ENCODE measurements at places on chromosomes 6 and 20.

DNA sequence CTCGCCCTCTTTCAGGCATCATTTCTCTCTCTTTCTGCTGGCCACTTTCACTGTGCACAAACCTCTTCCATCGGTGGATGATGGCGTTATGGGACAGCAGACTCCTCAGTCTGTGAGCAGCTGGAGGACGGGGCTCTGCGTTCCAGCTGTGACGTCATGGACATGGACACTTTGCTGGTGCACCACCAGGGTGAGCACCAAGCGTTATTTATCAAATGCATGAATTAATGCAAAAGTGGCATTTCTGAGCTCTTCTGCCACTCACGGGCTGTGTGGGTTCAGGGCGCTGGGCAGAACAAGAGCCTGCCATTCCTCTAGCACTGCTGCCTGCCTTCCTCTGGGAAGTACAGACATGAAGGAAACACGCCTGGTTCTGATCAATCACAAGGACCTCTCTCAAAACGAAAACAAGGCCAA, 82.9 kb upstream of the MPC1 start:
- DNase-seq = no peak

DNA sequence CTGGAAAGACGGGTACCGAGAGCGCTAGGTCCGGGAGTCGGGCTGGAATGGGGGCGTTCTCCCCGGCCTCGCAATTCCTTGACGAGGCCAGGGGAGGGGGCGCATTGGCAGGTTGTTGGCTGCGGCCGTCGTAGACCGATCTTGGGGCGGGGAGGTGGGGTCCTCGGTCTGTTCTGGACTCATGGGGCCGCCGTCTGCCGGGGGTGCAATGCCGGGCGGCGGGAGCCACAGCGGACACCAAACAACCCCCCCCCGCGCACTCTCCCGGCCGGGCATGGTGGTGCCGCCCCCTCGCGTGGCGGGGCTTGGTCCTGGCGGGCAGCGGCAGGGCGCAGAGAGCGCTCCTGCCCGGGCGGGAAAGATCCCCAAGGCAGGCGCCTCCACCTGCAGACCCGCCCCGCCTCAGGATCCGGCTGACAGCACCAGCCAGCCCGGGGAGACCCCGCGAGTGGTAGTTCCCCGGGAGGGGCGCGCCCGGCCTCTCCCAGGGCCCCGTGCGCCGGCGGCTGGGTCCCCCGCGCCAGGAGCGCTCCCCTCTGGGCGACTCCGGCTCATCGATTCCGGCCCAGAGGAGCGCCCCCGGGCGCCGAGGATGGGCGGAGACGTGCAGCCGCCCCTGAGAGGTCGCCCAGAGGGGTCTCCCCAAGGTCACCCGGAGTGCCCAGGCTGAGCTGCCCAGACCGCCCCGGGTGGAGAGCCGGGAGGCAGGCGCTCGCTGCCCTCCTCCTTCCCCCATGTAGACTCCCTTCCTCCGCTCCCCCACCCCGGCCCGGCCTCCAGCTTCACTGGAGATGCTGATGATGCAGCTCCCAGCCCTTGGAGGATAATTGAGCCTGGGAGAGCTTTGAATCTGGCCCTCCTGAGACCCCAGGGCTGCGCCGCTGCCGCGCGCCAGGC, 709 bp downstream of the PPP1R16B start:
- no peak for DNase-seq

- no peak for DNase-seq
These were observed 12.0 kb upstream of the TFAP2A start for GRCh38 chr6:10426781-10427279.

GRCh38 chr6:70257768-70258273, 45.1 kb downstream of the COL9A1 start:
- DNase-seq = no peak

GRCh38 chr6:35516712-35517111, 4.0 kb upstream of the TULP1 start:
- DNase-seq = no peak

DNA sequence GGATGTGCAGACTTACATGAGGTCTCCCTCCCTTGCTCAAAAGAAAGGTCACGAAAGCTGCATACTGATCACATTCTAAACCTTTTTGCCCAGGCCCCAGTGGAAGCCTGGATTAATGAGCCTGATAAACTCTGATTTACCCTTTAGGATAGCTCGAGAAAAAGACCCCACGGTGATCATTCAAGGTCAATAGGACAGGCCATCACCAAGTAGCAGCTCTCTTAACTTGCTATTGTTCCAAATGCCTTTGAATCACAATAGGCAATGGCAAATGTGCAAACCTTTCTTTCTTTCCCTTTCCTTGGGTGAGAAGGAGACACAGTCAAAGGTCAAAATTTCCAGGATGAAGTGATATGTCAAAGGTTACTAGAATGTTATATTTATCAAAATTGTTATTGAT, 327.3 kb downstream of the HDGFL1 start:
- no peak for DNase-seq

DNA sequence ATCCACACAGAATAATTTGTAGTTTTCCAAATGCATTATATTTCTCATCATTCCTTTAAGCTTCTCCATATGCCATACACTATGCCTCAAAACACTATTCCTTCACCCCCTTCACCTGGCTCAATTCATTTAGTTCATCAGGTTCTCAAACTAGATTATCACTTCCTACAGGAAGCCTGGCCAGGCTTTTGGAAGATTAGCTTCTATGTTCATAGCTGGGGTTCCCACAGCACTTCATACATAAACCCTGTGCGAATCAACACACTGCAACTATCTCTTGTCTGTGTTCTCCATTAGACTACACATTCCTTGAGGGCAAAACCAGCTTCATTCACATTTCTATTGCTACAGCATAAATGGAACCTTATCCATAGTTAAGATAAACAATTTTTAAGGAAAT, 40.5 kb upstream of the PLN start:
- DNase-seq = no peak

DNA sequence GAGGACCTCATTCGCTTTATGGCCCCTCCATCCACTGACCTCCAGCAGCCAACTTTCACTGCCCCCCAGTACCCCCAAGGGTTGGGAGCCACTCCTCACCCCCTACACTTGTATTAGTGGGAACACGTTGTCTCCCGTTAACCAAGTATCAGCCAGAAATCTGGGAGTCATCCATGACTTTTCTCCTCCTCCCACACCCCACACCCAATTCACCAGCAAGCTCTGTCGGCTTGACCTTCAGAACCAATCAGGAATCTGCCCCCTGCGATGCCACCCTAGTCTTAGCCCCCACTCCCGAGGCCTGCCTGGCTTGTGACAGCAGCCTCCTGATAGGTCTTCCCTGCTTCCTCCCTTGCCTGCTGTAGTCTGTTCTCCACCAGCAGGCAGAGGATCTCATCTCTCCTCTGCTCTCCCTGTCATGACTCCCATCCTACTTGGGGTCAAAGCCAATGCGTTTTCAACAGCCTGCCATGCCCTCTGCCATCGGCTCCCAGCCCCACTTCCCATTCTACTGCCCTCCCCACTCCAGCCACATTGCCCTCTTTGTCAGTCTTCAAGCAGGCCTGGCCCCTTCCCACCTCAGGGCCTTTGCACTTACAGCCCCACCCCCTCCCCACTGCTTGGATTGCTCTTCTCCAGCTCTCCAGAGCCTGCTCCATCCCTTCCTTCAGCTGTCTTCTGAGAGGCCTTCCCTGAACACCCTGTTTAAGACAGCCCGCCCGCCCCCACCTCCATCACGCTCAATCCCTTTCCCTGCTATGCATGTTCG, 19.4 kb downstream of the MDGA1 start:
- no peak for DNase-seq

DNA sequence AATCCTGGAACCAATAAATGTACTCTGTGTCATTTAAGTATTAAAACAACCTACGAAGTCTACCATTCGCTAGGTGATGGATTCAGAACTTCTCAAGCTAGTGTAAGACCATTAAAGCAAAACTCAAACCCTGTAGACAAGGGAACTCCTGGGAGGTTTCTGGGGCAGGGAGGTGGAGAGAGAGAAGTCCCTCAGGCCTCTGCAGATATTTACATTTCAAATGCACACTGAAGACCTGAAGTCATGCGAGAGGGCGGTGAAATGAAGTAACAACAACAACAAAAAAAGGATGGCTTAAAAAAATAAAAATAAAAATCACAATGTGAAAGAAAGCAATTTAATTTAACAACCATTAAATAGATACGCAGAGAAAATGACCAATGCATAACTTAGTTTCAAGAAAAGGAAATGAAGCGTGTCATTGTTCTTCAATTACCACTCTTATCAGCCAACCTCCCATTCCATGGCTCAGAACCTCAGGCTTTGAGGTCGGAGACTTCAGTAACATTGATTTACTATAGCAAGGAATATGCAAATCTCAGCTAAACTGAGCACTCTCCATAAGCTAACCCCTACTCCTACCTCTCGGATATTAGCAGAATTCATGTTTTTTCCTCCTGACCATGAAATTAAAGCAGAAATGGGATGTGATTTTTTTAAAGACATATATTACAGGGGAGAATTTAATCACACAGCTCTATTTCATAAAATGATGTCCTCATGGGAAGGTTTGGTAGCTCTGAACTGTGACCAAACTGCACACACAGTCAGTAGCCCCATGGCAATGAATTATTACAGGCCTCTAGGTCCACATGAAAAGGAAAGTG, 140.6 kb downstream of the KIF16B start:
- no peak for DNase-seq

- no peak for DNase-seq
These were observed 7.3 kb upstream of the COL9A1 start for GRCh38 chr6:70310063-70310694.

DNA sequence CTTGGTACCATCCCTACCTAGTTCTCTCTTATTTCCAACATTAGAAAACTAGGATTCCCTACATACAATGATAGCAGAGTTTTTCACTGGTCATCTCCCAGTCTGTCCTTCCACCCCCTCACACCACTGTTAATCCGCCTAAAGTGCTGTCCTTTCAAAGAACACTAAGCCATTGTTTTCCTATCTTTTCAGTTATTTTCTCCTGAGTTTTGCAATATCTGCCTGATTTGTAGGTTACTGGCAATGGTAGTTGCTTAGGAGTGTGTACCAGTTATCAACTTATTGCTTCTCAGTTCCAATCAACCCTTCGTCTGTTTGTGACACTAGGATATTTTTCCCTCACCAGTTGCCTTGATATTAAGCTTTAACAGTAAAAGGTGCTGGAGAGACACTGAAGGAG, 135.0 kb downstream of the EPM2A start:
- no peak for DNase-seq

- no peak for DNase-seq
These were observed 33.0 kb downstream of the RRBP1 start for GRCh38 chr20:17648791-17649730.

DNA sequence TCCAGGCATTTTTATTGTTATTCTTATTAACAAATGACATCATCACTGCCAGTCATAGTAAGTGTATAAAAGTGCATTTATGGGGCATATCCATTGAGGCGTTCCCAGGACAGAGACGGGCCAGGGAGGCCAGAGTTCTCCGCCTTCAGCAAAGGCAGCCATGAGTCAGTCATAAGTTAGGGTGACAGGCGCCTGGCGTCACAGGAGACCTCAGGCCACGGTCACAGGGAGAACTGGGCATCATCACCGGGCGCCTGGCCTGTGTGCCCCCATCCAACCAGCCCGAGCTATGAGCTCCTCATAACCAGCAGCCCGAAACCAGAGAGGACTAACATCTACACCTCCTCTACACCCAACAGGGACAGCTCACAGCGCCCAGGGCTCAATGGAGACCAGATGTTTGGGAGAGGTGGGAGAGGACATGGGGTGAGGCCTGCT, 259.2 kb downstream of the DLL1 start:
- DNase-seq = no peak

DNA sequence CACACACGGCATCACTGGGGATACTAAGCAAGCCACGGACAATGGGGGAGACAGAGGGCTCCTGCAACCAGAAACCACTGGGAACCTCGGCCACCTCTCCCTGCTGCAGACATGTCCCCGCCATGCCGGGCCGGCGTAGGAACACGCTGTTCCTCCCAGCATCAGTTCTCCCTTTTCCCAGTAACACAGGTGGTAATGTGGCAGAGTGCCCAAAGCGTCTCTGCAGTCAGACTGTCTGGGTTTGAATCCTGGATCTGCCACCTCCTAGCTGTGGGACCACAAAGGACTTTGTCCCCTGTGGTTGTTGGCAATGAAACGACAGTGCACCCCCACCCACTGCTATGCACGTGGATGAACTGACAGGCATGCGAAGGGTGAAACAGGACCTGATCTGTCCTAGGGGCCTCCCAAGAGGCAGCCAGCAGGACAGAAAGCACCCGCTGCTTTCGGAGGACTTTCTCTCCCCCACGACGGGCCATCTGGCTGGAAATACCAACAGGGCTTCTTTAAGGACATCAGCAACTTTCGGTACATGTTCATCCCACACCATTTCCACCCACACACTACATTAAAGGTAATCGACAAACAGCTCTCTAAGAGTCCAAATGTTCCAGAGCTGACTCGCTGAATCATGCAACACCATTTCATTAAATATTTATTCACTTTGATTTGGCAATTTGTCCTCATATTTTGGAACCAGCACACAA, 74.1 kb downstream of the SULF2 start:
- no peak for DNase-seq

GRCh38 chr20:20051767-20052073, 546 bp downstream of the CRNKL1 start:
- DNase-seq = no peak

DNA sequence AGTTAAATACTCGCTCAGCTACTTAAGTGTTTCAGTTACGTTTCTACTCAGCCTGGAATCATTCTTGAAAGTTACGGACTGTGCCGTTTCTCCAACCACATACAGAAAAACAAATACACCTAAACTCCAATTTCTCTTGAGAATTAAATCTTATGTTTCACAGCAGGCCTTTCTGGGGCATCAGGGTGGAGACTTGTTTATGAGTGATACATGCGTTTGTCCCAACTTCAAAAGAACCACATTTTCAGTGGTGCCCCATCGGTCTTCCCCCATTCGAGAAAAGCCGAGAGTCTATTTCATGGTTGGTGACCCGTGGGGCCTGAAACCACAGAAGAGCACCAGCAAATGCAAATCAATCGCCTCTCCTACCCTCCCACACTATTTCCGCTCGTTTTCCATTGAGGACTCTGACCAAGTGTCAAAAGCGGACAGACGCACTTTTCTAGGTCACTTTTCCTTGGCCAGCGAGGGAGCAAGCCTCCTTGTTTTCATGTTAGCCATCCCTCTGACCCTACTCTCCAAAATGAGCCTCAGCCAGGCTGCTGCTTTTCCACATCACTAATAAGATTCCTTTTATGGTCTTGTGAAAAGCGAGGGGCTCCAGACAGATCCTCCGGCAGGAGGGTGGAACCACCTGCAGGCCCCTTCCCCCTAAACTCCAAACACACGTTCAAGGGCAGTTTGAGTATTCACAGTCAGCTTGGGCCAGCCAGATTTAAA, 3.1 kb downstream of the JAG1 start:
- DNase-seq = no peak

DNA sequence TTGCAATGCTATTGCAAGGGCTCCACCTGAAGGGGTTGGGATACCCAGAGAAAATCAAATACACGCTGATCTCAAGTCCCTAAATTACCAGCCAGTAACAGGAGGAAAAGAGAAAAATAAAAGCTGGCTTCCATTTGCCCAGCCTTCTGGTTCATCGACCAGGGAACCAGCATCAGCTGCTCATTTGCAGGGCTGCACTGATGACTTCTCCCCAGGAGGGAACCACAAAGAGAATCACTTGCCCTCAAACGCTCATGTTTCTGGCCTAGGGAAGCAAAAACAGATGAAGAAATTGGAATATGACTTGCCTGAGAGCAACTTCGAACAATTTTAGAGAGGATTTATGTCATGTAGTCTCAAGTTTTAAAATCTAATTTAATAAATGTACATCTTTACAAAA, 119.7 kb downstream of the SH3BGRL2 start:
- DNase-seq = no peak

Measured in epithelial cell of prostate (primary cell).